Stimulated activated CD4-positive, alpha-beta T cell treated with anti-CD3 and anti-CD28 coated beads, TNF-alpha, amount 100 ng/mL, for 48 hours (primary cell): ENCODE measurements at places on chromosomes 11 and 22.

- no peak for DNase-seq
Measured at GRCh38 chr11:65642014-65642671, 4.2 kb downstream of the SIPA1 start.

- no peak for DNase-seq
Measured at GRCh38 chr11:9772218-9772617, 108.3 kb downstream of the SWAP70 start.

DNA sequence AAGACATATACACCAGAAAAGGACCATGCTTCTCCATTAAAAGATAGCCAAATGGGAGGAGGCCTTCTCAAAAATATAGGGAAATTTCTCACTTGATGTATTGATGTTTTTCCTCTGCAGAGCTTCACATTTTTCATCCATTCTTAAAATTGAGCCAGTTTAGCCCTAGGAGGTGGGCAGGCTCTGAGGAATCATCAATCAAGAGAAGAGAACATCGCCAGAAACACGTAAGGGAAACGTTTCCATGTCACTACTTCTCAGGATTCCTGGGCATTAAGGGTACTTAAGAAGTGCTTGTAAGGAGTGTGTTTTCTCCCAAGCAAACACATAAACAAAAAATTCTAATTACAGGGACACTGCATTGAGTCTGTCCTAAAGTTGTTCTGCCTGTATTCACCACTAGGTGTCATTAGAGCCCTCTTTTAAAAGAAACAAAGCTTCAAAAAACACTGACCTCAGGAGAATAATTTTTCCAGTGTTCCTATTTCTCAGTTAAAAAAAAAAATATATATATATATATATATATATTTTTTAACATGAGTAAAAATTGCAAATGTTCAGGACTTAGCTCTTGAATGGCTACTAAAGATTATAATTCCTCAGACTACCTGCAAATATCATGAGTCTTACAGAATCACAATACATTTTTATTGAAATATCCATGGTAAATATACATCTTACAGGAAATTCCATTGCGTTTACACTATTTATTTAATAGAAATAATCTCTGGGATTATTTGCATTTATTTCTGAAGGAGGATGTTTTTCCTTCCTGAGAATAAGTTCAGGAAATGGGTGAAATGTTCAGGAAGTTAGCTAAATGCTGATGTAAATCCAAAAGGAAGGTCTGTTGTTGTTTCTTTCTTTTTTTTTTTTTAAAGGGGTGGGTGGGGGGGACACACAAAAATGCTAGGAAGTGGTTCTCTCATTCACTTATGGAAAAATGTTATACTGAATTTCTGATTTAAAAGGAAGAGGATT lies 16.0 kb downstream of the FZD4 start:
- no peak for DNase-seq

DNA sequence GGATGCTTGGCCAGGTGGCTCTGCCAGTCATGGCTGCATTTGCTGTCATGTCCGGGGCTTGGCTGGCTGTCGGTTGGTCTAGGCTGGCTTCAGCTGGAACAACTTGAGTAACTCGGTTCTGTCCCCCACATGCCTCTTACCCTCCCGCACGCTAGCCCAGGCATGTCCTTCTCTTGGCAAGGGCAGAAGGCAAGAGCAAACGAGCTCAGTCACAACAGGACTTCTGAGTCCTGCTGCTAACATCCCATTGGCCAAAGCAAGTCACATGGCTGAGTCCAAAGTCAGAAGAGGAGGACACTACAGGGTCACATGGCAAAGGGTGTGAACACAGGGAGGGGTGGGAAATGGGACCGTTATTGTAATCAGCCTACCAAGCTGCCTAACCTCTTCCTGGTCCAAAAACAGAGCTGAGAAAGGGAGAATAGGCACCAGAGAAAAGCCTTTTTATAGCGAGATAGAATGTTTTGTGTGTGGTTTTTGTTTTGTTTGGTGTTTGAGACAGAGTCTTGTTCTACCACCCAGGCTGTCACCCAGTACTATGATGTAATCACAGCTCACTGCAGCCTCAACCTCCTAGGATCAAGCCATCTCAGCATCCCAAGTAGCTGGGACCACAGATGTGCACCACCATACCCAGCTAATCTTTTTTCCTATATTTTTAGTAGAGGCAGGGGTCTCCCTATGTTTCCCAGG lies 81.9 kb downstream of the MN1 start:
- no peak for DNase-seq

DNA sequence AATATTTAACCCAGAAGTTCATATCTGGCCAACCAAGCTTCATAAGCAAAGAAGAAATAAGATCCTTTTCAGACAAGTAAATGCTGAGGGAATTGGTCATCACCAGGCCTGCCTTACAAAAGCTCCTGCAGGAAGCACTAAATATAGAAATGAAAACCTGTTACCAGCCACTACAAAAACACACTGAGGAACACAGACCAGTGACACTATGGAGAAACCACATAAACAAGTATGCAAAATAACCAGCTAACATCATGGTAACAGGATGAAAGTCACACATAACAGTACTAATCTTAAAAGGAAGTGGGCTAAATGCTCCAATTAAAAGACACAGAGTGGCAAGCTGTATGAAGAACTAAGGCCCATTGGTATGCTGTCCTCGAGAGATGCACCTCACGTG lies 311.4 kb downstream of the DYNC2H1 start:
- DNase-seq = no peak

GRCh38 chr11:31887180-31887579 lies 76.1 kb upstream of the PAX6 start:
- DNase-seq = no peak
